Stimulated activated CD8-positive, alpha-beta memory T cell treated with anti-CD3 and anti-CD28 coated beads, Interleukin-7, amount 100 ng/mL, for 1 hour (primary cell): ENCODE measurements at places on chromosomes 12 and 14.

GRCh38 chr14:94123296-94123695, 6.1 kb downstream of the IFI27L2 start:
- DNase-seq, result no peak

GRCh38 chr12:58097741-58098140, 156.4 kb downstream of the ATP23 start:
- no peak for DNase-seq

- DNase-seq, result no peak
Measured at GRCh38 chr14:77406718-77407117, 16.6 kb downstream of the NOXRED1 start.

DNA sequence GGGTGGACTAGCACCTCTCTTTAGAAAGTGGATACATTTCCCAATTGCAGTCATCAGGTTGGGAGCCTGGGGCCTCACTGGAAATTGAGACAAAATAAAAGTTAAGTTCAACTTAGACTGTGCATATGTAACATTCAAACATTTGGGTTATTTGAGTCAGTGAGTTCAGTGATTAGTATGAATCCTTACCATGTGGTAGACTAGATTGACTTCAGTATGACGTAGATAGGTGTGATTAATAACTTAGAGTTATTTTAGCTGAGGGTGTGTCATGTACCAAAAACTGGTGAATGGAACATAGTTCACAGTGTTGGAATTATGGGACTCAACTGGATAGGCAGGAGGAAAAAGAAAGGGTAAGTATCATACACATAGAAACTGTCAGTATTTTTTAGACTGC, 8.0 kb upstream of the SSTR1 start:
- DNase-seq, result no peak

DNA sequence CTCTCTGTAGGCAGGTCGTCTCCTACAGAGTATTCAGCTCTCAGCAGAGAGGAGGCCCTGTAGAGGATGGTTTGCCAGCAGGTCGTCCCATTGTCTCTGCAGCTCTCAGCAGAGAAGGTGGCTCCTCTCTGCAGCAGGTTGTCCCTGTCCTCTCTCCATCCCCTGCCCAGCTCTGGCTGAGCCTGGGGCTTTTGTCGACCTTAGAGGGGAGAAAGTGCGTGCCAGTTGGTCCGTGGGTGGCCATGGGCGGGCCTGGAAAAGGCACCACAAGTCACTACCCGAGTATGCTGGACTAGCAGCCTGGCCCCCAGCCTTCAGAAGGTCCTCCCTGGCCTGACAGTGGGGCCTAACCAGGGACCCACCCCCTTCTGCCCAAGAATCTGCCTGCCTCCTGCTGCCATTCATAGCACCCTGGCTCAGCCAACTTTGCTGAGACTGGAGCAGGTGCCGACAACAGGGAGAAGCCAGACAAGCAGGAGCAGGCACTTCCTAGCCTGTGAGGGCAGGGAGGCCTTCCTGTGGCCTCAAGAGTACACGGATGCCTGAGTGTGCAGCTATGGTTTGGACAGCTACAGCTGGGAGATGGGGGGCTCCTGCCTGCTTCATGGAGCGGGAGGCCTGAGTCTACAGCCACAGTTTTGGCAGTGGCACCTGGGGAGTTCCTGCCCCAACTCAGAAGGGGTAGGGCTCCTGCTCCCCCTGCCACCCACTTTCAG, 59.7 kb upstream of the KCNH3 start:
- no peak for DNase-seq

DNA sequence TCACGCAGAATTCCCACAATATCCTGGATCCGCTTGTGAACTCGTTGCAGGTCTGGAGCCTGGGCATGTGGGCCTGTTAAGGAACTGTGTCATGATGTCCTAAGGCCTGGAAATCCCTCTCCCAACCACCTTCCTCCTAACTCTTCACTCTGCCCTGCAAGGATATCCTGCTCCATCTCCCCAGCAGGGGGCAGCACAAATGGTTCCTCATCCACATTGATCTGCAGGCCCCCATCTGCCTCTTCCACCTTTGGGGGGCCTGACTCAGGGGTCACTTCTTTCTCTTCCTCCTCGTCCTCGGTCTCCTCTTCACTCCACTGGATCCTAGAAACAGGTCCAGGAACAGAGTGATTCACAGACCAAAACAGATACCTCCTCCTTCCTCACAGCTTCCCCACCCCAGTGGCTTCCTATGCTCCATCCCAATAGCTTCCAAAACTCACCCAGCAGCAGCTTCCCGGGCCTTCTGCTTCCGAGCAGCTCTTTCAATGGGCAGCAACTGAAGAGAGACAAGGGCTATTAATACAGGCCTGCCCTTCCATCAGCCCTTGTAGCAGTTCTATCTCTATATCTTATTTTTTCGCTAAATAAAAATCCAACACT, 4.5 kb downstream of the NOP2 start:
- peak; percentile 61 for DNase-seq

- no peak for DNase-seq
Measured at GRCh38 chr12:15196678-15197505, 24.3 kb downstream of the RERG start.

- no peak for DNase-seq
Measured at GRCh38 chr12:109731231-109731731, 17.7 kb downstream of the FAM222A start.

DNA sequence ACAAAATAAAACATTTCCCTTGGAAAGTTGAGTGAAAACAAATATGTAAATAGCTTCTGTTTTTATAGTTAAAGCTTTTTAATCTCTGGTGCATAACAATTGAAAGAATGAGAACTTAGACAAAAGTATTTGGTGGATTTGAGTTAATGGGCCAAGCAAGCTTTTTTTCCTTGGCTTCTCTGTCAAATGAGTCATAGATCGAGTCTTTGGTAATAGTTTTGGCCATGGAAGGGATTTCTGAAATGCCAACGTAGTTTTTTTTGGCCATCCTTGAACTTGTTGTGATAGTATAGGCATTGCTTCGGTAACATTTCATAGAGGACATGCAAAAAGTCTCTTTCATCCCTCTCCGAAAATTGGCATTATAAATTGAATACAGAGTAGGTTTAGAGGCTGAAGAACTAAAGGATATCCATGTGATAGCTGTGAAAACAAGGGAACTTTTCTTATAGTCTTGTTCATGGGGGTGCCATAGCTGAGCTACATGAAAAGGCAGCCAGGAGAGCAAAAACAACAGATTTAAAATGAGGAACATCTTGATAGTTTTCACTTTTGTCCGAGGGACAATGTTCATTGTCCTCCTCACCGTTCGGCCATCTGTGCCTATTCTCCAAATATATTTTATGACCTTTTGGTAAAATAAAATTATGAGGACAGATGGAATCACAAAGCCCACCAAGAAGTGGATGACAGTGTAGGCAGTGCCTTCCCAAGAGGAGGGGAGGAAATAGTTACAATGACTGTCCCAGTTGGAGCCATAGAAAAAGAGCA, 34.7 kb downstream of the GPR19 start:
- DNase-seq, result no peak

DNA sequence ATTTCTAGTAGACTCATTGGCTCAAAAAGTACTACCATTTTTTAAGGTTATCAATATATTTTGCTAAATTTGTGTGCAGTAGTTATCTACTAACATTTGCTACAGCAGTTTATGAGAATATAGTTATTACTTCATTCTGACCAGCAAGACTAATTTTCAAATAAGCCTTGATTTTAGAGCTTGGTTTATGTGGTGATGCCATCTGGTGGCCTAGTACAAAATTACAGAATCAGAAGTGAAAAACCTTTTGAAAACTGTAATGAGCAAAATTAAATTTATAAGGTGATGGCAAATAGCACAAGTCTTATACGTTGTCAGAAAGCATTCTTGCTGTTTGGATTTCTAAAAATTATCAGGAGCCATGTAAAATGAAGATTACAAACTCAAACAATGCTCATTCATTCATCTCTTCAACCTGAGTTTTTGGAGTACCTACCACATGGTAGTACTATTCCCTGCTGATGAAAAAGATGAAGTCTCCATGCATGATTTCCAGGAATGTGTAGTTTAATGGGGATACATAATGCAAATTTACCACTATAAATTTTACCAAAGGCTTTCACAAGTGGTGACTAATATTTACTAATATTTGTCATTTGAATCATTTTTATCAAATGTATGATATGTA, 51.0 kb downstream of the MAGOHB start:
- no peak for DNase-seq

DNA sequence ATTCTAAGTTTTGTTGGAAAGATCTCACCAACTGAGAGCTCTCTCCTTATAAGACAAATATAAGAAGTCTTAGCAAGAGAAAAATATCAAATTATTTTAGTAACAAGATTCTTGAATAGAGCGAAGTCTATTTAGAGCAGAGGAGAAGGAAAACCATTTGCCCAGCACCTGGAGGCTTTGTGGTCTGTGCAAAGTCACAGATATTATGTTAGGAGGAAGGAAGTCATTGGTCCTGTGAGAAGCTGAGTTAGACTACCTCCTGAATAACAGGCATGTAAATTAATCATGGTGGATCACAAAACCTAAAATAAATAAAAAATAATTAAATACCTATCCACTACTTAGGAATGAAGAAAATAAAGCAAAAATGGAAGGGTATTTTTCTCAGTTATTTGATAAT, 38.4 kb upstream of the ATXN7L3B start:
- DNase-seq, result no peak

DNA sequence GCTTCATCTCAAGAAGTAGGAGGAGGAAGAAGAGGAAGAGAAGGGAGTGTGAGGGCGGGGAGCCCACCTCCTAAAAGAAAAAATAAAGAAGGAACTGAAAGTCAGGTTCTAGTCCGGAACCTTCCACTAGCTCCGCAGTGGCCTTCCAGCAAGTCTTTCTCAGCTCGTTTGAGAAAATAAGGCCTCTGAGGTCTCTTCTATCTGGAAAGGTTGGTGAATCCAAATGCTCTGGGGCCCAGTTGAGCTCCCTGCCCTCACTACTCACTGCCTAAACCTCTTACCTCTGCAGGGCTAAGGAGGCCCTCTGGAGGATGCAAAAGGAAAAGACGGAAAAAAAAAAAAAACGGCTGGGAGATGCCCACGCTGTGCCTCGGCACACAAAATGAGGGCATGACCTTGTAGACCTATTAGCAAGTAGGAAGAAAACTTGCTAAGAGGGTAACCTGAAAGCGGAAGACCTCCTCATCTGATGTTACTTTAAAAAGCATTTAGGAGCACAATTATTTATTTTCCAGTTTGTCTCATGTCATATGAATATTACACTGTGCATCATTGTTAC, 35.9 kb downstream of the FBLN5 start:
- DNase-seq, result no peak

DNA sequence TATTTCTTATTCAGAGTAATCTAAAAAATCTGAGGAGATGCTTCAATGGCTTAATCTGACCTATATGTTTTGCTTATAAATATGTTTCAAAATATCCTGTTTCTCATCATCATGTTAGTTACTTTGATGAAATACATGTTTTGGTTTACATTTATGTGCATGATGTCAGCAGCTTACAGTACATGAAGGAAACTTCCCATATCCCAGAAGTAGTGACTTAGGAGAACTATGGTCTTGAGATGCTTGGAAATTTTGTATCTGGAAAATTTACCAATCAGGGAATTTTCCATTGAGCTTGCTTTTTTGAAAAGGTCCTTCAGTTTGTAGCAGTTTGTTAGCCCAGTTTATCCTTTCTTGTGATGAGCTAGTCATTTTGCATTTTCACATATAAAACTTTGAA, 73.3 kb downstream of the RASSF8 start:
- DNase-seq, result no peak

- DNase-seq, result no peak
Measured at GRCh38 chr14:41607966-41608663, 1.4 kb downstream of the LRFN5 start.

DNA sequence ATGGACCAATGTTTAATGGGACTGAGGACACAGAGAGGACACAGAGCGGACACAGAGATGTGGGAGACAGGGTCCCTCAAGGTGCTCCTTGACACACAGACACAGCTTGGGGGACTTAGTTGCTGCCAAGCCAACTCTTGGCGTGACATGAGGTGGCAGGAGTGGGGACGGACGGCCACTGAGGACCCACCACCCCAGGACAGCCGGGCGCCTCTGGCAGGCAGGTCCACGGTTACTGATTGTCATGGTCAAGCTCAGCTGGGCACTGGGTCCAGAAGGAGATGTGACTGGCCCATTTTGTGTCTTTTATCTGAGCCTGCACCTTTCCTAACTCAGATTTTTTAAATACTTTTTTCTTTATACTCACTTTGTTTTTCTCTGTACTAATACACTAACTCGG, 15.7 kb upstream of the PWP1 start:
- no peak for DNase-seq

DNA sequence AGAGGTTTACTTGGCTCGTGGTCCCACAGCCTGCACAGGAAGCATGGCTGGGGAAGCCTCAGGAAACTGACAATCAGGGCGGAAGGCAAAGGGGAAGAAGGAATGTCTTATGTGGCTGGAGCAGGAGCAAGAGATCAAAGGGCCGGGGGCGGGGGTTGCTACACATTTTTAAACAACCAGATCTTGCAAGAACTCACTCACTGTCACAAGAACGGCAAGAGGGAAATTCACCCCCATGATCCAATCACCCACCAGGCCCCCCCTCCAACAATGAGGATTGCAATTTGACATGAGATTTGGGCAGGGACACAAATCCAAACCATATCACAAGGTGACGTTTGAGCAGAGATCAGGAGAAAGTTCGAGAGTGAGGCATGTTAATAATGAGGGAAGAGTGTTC, 163.7 kb upstream of the RPH3A start:
- DNase-seq, result no peak

DNA sequence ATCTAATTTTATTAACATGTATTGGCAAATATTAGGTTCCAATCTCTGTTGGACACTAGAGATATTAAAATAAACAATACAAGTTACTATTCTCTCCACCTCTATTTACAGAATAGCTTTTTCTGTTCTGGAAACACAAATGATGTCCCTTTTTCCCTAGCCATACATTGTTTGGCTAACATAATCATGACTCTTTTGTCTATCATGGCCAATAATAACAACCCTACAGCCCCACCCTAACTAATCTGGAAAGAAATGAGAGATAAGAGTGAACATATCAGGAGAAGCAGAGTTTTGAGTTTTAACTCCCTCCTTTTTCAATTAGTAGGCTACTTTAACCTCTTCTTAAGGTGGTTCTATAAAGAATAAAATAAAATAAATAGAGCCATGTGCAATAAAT, 40.2 kb downstream of the RASSF9 start:
- no peak for DNase-seq

DNA sequence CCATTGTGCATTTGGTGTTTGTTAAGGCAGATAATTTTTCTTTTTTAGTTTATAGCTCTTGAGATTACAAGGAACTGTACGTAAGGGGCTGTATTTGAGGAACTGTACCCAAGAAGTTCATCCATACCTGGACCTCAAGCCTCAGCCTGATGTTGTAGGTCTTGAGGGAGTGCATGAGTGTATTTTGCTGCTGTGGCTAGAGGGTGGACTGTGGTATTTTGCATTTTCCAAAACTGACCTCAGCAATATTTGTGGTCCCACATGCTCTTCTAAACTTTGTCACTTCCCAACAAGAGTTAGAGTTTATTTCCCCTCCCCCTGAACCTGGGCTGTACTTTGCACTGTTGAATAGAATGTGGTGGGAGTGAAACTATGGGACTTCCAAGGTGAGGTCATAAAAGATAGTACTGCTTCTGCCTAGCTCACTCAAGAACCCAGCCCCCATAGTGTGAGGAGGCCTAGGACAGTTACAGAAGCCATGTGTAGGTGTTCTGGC, 42.2 kb upstream of the FBXO33 start:
- DNase-seq, result no peak

- no peak for DNase-seq
Measured at GRCh38 chr12:102824218-102824835, 92.7 kb downstream of the PAH start.

GRCh38 chr12:13347241-13348043, 150.9 kb downstream of the EMP1 start:
- no peak for DNase-seq

- no peak for DNase-seq
Measured at GRCh38 chr14:37036669-37037341, 135.6 kb downstream of the SLC25A21 start.

- DNase-seq, result no peak
Measured at GRCh38 chr12:99413751-99414150, 233.8 kb upstream of the GARIN6 start.
